ENCODE measurements at places on chromosomes 6 and 20. TPM values are rescaled to one million over a fixed set of nuclear protein-coding genes. Genes with fewer than 3 reads are reported as not detected.

SMOC2 gene
- total RNA-seq: not detected

IL17F gene
- total RNA-seq: 13.9 TPM

GRCh38 chr6:35673755-35674154, 15.0 kb downstream of the FKBP5 start:
- no peak for DNase-seq

- DNase-seq: no peak
Measured at GRCh38 chr6:11432713-11433450, 104.7 kb upstream of the TMEM170B start.

ESF1 gene
- total RNA-seq: 18.4 TPM

FAM120B gene
- total RNA-seq: 14.1 TPM

- DNase-seq: no peak
Measured at GRCh38 chr6:101404775-101405174, 11.3 kb downstream of the GRIK2 start.

Measured in activated naive CD4-positive, alpha-beta T cell treated with anti-CD3 and anti-CD28 coated beads, Interleukin-2, amount 50 U/mL, for 72 hours (primary cell).